Subcutaneous adipose tissue (tissue), 4 donors: ENCODE measurements at places on chromosomes 2 and 18. TPM values are rescaled to one million over a fixed set of nuclear protein-coding genes. Genes with fewer than 3 reads are reported as not detected.

Gene POLR1B
- total RNA-seq, result 16.0 TPM

Gene TRIM54
- not detected for total RNA-seq

Gene LIMS3
- 1.8 TPM for total RNA-seq

Gene DAW1
- not detected for total RNA-seq

Gene ZNF521
- 44.3 TPM for total RNA-seq

Gene SH2D6
- not detected for total RNA-seq

Gene DES
- 6.0 TPM for total RNA-seq

Gene REG3G
- total RNA-seq, result not detected

Gene SETBP1
- total RNA-seq, result 17.3 TPM

Gene CYP1B1
- 37.2 TPM for total RNA-seq

Gene OTOS
- not detected for total RNA-seq
